ENCODE measurements at places on chromosomes 12 and 14.

GRCh38 chr12:121911824-121912585, 6.4 kb upstream of the CFAP251 start:
- no peak for DNase-seq

DNA sequence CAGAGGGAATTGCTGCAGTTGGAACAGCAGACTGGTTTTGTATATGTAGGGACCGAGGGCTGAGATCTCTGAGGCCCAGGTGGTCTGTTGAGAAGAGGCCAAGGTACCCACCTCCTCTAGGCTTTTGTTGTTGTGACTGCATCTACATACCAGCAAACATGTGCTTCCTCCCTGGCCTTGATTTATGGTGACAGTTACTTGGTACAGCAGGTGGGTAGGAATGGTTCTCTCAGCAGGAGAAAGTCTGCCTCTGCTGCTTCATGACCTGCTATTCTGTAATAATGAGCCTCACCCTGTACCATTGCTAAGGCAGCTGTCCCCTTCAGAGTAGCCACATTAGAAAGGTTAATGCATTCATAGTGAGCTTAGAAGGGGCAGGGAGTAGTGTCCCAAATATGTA, 196.7 kb upstream of the PELI2 start:
- no peak for DNase-seq

DNA sequence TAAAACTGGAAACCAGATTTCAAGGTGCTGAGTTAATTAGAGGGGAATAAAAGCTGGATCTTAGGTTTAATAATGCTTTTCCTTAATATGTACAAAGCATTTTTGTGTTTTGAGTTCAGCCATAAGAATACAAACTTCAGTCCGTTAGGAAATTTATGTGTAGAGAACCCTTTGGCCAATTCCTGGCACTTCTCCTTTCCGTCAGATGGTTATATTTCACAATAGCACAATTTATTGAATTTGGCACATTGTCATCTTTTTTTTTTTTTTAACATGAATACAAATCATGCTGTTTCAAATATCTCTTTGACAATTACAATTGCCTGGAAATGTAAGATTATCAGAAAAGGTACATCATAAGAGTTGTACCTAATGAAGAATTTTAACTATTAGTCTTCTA, 56.2 kb upstream of the DDHD1 start:
- no peak for DNase-seq

DNA sequence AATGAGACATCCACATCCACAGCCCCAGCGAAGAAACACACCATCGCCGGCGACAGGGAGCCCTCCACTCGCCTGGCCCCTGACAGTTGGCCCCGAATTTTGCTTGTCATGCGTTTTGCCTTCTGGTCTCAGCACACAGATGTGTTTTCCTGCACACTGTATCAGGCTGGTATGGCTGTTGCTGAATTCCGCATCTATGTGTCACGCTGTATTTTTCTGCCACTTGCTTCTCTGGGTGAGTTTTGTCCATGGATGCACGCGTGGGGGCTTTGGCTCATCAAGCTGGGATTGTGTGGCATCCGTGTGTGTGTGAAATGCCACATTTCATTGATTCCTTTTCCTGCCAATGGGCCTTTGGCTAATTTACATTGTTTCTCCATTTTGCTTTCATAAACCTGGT, 26.5 kb downstream of the ARL6IP4 start:
- no peak for DNase-seq

- no peak for DNase-seq
Observed at GRCh38 chr12:20142316-20142715, 226.0 kb upstream of the PDE3A start.

DNA sequence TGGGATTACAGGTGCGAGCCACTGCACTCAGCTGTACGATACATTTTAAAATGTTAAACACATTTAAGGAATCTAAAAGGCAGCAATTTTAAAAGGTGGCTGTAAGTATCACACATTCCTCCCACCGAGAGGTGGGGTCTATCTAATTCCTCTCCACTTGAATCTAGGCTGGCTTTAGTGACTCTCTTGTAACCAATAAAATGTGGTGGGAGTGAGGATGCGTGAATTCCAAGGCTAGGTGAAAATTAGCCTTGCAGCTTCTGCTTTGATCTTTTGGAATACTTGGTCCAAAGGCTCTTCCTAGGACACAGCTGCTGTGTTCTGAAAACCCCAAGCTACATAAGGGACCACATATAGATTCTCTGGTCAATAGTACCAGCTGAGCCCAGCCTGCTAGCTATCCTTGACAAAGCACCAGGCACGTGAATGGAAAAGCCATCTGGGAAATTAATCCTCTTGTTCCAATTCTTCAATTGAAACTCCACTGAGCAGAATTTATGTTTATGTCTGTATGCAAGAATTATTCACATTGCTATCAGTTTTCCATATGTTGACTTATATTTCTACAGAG, 8.8 kb upstream of the GPRC5D start:
- no peak for DNase-seq

DNA sequence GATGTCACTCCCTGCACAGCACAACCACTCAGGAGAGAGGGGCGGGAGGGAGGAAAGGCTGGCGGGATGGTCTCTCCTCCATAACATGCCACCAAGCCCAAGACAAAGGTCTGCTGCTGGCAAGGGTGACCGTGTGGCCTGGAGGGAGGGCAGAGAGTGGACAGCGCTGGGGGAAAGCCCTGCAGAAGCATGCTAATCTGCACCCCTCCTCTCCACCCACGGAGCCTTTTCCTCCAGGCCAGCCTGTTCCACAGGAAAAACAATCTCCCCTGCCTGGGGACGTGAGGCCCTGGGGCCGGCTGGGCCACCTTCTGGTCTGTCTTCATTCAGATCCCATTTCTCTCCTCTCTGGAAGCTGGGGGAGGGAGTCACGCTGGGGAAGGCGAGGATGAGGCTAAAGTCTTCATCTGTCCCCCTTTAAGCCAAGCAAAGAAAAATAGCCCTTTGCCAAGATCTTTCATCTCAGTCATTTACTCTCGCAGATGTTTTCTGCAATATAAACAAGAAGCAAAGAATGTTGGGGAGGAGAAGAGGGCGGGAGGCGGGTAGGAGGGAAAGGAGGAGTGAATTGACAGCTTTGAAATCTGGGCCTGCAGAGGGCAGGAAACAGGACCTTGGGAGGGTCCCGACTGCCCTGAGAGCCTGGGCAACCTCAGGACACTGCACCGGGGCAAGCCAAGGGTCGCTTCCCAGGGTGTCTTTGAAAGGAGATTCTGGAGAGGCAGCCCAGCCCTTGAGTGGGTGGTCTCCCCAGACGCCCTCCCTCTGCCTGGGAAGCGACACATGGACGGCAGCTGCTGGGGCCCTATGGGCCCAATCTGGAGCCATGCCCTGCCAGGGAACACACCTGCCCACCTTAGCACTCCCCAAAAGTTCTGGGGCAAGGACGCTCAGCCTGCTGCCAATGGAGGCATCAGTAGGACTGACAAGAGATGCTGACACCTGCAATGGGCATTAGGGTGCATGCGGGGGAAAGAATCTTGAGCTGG, 133.6 kb downstream of the ZFP36L1 start:
- DNase-seq: no peak

DNA sequence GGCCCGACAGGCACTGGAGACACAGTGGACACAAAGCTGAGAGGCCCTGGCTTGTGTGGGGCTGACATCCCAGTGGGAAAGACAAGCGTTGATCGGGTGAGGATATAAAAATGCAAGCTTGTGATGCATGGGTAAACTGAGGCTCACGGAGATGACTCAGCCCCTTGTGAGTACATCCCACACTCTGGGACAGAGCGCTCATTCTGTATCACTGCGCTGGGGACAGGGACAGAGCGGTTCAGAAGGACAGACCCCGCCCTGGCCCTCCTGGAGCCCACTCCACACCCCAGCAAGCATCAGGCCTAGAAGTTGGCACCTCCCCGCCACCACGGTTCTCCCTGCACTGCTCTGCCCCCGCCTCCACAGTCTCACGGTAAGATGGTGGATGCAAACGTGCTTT, 156.3 kb downstream of the PIWIL1 start:
- DNase-seq: no peak

Data from stimulated activated CD4-positive, alpha-beta T cell treated with anti-CD3 and anti-CD28 coated beads, Interleukin-15, amount 100 ng/mL, for 48 hours (primary cell).